Activated T-helper 1 cell treated with Interleukin-2 at 50 U/mL for 16 hours (primary cell): ENCODE measurements at places on chromosomes 3 and 15.

GRCh38 chr3:4856136-4856535, 123.1 kb upstream of the BHLHE40 start:
- DNase-seq: no peak

DNA sequence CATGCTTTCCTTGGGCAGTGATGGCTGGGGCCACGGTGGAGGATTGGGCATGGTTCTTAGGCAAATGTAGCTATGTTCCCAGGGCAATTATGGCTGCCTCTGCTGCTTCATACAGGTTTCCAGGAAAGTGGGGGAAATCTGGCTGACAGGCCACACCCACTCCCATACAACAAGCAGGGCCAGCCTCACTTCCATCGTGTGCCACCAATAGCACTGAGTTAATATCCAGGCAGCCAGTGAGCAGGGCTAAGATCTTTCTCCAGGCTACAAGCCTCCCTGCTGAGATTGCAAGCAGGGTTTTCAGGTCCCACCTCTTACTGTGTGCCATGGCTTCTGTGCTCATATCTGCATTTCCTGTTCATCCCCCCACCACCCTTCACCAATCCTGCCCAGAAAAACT, 1291.9 kb downstream of the SI start:
- DNase-seq: no peak

DNA sequence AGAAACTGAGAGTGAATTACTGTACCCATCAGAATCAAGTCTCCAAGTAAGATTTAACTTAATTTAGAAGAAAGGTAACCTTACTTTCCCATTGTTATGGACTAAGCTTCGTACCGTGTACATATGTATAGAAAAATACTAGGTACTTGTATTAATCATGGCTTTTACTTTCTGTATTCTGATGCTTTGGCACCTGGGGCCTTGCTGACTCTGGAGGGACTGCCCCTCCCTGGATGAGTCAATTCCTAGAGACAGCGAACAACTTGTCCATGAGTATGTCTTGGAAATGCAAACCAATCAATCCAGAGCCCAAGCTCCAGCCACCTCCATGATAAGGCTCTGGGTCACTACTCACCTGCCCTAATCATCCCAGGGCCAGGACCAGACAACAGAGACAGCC, 50.0 kb upstream of the DGKG start:
- DNase-seq: no peak

GRCh38 chr3:64344721-64345207, 119.5 kb upstream of the PRICKLE2 start:
- no peak for DNase-seq

- no peak for DNase-seq
These were observed 37.3 kb downstream of the UBE3A start for GRCh38 chr15:25401501-25401900.

- no peak for DNase-seq
These were observed 15.2 kb upstream of the CLEC3B start for GRCh38 chr3:45010811-45011333.

GRCh38 chr15:80601256-80601655, 93.9 kb upstream of the ABHD17C start:
- DNase-seq: no peak

- DNase-seq: no peak
These were observed 692.9 kb downstream of the ZPLD1 start for GRCh38 chr3:103127737-103128136.

DNA sequence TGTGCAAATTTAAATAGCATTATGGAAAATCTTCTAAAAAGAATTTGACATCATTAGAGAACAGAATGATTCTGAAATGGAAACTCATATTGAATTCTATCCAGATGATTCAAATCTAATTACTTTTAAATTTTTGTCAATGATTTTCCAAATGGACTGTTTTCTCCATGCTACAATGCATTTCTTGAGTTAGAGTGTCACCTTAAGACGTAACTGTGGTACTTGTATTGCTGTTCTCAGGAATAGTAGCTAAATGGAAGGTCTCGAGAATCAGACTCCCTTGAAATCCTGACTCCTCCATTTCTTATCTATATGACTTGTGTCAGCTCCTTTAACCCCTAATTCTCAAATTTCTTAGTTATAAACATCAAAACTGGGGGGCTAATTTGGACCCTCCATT, 102.3 kb downstream of the P2RY1 start:
- DNase-seq: no peak

DNA sequence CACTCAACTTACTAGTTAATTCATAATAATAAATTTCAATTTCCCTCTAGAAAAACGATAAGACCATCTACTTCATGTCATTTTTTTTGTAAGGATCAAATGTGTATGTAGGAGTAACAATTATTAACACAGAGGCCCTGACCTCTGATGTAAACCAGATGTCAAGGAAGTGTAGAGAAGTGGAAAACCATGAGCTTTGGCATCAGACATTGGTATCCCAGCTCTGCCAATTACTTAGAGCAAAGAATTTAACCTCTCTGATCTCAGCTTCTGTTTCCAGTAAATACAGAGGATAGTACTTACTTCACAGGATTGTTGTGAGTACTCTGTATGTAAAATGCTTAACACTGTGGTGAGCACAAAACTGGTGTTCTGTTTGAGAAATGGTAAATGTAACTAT, 17.5 kb downstream of the AQR start:
- DNase-seq: no peak

GRCh38 chr3:110577854-110578253, 493.8 kb upstream of the NECTIN3 start:
- DNase-seq: no peak

GRCh38 chr3:150370122-150370602, 37.9 kb upstream of the TSC22D2 start:
- no peak for DNase-seq

DNA sequence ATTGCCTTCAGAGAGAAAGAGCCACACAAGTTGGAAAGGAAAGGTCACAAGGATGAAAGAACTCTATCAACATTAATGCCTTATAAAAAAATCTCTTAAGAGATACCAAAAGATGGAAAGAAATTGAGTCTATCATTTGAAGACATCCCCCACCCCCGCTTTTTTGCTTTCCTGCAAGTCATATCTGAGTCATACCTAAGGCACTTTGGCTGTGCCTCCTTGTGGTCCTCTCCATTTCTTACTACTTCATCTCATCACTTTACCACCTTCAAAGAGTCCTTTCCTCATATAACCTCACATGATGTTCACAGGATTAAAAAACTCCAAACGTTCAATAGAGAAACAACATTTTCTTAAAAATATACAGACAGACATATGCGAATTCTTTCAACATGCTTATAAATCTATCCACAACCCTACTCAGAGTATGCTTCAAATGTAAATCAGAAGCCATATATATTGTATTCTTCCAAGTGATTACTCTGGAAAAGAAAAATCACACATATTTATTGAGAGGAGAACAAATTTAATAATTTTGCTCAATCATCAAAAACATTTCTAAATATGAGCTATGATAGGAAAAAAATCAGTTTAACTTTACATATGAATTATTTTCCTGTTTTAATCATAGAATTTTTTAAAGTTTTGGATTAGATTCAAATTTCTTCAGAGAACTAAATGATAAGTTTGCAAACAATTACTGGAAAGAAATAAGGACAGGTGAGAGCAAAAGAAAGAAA, 1003.9 kb upstream of the CFAP20DC start:
- no peak for DNase-seq

- DNase-seq: no peak
These were observed 106.0 kb upstream of the IQSEC1 start for GRCh38 chr3:13179181-13179580.

DNA sequence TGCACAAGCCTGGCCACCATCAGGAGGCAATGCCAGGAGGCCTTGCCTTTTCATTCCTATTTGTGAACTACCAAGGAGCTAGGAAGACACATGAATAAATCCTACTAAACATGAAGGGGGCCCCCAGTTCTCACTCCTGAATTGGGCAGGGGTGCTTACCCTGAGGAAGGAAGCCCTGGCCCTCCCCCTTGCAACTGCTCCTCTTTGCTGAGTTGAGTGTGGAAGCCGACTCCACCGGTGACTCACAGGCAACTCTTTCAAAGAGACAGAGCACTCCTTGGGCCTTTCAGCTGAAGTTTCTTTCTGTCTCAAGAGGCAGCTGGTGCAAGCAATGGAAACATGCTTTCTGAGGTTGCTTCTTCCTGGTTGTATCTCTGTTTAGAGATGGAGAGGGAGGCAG, 1.7 kb downstream of the GABRG3 start:
- no peak for DNase-seq

DNA sequence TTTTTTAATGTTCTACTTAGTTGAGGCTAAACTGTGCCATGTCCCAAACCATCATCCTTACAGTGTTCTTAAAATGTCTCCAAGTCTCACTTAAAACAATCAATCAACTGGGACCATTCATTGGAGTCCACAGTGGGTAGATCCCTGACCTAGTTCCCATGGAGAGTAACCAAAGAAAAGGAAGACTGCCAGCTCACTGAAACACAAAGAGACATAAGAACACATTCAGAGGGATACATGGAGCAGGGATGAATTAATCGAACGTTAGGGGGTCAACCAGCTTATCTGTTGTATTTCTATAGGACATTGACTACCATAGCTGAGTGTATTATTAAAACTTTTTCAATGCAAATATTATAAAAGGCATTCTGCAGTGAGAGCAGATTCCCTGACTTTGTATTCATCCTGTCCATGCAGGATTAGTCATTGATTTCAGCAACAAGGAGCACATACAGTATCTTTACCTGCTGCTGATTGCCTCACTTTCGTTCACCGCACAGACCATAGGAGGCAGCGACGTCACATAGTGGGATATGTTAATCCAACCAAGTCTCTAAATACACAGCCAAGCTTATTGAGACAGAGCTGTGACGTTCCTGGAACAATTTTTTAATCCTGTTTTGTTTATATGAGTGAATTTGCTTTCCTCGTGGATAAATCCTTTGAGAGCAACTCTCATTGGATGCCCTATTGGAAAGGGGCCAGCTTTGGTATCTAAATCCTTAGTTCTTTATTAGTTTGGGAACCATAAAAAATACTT, 364.9 kb upstream of the RBMS3 start:
- DNase-seq: no peak

- no peak for DNase-seq
These were observed 103.1 kb upstream of the TLE3 start for GRCh38 chr15:70200511-70201424.

- no peak for DNase-seq
These were observed 204.0 kb upstream of the WNT5A start for GRCh38 chr3:55691141-55691540.

GRCh38 chr3:9007928-9008327, 44.7 kb upstream of the RAD18 start:
- DNase-seq: no peak

- DNase-seq: no peak
These were observed 4.8 kb downstream of the GNB4 start for GRCh38 chr3:179446501-179446900.

GRCh38 chr15:100235030-100235617, 106.7 kb downstream of the ADAMTS17 start:
- DNase-seq: no peak

DNA sequence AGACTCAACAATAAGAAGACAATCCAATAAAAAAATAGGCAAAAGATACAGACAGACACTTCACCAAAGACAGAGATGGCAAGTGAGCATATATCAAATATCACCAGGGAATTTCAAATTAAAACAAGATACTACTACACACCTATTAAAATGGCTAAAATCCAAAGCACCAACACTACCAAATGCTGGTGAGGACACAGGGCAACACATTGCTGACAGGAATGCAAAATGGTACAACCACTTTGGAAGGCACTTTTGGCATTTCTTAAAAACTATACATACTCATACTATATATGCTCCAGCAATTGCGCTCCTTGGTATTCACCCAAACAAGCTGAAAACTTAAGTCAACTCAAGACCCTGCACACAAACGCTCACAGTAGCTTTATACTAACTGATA, 12.9 kb downstream of the DLG1 start:
- DNase-seq: no peak

DNA sequence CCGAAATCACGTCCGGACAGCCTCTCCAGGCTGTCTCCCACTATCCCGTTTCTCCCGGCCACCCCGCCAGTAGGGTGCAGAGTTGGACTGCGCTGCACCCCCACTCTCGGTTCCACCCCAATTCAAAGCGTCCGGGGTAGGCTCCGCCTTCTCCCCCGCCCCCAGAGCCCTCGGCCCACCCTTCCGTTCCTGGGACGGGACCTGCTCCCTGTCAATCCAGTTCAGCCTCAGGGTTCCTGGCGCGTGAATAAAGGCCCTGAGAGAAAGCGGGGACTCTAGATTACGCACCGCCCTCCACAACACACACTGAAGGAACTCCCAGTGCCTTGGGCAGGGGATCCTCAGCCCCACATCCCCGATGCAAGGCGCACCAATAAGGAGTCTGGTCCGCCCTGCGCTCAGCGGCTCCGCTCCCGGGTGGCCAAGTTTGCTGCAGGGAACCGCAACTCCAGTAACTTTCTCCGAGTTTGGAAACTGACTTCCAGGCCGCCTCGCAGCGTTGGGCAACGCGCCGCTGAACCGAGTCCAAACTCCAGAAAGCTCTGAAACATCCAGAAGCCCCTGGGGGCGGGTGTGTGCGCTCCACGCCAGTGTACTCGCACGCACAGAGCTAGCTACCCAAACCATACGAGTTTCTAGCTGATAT, 1.9 kb downstream of the ADAMTS9 start:
- DNase-seq: no peak

- DNase-seq: no peak
These were observed 16.7 kb upstream of the ZNF280D start for GRCh38 chr15:56749982-56750381.

- no peak for DNase-seq
These were observed 111.7 kb downstream of the FNDC3B start for GRCh38 chr3:172150913-172151650.

DNA sequence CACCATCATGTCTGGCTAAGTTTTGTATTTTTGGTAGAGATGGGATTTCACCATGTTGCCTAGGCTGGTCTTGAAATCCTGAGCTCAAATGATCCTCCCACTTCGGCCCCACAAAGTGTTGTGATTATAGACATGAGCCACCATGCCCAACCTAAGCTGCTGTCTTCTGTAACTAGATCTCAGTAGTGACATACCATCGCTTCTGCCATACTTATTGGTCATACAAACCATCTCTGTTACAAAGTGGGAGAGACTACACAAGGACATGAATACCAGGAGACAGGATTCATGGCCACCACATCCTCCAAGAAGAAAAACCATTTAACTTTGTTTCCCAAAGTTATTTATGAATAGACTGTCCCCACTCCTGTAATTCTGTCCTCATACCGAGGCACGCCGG, 81.3 kb downstream of the SMAD6 start:
- DNase-seq: no peak

DNA sequence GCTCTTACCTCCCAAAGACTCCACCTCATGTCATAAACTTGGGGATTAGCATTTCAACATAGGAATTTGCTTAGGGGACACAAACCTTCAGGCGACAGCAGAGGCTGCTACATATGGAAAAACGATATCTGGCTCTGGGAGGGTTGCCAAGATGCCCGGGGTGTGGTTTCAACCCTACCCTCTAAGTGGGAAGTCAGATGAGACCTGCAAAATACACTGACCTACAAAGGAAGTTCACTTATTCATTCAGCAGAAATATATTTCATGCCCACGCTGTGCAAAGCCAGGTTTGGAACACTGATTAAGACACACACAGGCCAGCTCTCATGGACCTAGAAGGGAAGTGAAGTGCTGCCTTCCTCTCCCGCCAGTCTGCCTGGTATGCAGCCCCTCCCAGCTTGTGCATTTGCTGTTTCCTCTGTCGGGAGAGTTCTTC, 239.3 kb downstream of the FEZF2 start:
- no peak for DNase-seq
